ENCODE measurements at places on chromosomes 4 and X. TPM values are rescaled to one million over a fixed set of nuclear protein-coding genes. Genes with fewer than 3 reads are reported as not detected.

BCLAF3 gene
- 24.9 TPM for total RNA-seq

LONRF3 gene
- 5.9 TPM for total RNA-seq

BRS3 gene
- total RNA-seq: not detected

MAGEA2B gene
- total RNA-seq: not detected

MXRA5 gene
- 2.5 TPM for total RNA-seq

C4orf36 gene
- 0.49 TPM for total RNA-seq

VSIG4 gene
- 31.8 TPM for total RNA-seq

PASD1 gene
- not detected for total RNA-seq

SMIM10 gene
- total RNA-seq: 14.2 TPM

Measured in sciatic nerve (tissue), 2 donors.